ENCODE measurements at places on chromosomes 16 and 17.

DNA sequence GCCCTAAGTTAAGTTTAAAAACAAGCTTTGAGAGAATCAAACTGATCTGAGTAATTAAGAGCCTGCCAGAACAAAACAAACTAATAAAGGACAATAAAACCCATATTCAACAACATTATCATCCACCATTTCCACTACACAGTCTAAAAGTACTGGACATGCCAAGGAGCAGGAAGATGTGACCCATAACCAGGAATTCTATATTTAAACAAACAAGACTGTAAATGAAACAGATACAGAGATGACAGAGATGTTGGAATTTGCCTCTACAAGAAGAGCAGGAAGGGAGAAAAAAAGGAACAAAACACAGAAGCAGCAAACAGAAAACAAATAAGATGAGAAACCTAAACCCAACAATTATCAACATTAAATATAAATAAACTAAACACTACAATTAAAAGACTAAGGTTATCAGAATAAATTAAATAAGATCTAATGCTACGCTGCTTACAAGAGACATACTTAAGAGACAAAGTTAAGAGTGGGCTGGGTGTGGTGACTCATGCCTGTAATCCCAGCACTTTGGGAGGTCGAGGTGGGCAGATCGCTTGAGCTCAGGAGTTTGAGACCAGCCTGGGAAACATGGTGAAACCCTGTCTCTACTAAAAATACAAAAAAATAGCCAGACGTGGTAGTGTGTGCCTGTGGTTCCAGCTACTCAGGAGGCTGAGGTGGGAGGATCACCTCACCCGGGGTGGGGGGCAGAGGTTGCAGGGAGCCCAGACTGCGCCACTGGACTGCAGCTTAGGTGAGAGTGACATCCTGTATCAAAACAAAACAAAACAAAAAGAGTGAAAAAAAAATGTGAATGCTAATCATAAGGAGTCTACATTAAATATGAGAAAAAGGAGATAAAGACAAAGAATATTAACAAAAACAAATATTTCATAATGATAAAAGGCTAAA is 50.6 kb downstream of the CREBBP start:
- no peak for DNase-seq

- no peak for DNase-seq
Observed at GRCh38 chr16:54268340-54268739, 18.2 kb downstream of the IRX3 start.

DNA sequence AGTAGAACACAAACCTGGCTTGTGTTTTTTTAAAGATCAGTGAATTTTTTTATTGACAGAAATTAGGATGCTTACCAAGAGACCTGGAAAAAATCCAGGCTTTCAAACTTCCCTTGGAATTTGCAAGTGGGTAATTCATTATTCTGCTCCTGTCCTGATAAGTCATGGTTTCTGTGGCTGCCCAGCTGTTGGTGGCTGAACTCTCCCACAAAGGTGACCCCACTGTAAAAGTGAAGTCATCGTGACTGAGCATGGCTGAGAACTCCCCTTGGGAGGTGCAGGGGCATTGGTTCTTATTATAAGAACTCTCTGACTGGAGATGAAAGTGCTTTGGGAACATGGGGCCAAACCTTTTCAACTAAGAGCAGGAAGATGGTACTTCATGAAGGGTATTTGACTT is 46.6 kb upstream of the TANC2 start:
- peak; percentile 35 for DNase-seq

GRCh38 chr17:20280051-20280450 is 187.3 kb downstream of the LGALS9B start:
- DNase-seq = no peak

GRCh38 chr16:12740986-12741610 is 62.6 kb downstream of the CPPED1 start:
- no peak for DNase-seq

DNA sequence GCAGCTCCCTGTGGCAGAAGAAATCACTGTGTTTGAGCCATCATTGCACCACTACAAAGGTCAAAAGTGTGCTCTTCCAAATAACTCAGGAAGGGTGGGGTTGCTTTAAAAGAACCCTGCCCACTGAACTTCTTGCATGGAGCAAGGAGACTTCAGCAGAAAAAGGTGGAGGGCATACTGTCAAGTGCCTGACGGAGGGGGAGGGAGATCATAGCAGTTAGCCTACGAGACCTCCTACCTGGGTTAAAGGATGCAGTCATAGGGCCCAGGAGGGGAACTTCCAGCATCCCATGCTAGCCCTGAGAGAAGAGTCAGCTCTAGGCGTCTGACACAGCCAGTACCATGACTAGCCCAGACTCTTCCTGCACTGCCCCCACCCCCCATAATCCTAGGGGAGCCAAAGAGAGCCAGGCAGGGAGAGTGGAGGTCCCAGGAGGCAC is 45.3 kb upstream of the MSI2 start:
- DNase-seq = peak; percentile 31

- DNase-seq = no peak
Observed at GRCh38 chr17:39658760-39659159, 6.4 kb upstream of the TCAP start.

DNA sequence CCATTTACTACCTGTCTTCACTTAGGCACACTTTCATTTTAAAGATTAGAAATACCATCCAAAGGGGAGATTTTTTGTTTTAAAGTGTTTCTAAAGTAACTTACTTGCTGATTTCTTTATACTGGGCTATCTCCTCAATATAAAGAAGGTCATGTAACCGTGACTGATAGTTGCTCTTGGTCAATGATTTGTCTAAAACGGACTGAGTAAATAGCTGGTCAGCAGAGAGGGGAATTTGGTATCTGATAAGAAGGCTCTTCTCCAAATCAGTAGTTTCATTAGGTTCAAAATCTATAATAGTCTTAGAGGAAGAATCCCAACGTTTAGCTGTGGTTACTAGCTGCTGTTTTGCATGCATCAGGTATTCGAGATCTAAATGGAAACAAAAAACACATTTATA is 66.4 kb downstream of the HELZ start:
- DNase-seq = no peak

GRCh38 chr17:44492706-44493272 is 10.4 kb downstream of the GPATCH8 start:
- no peak for DNase-seq

GRCh38 chr16:87384162-87384874 is 742 bp upstream of the FBXO31 start:
- DNase-seq = peak; percentile 84

- no peak for DNase-seq
Observed at GRCh38 chr17:79844869-79845600, 5.8 kb upstream of the CBX4 start.

DNA sequence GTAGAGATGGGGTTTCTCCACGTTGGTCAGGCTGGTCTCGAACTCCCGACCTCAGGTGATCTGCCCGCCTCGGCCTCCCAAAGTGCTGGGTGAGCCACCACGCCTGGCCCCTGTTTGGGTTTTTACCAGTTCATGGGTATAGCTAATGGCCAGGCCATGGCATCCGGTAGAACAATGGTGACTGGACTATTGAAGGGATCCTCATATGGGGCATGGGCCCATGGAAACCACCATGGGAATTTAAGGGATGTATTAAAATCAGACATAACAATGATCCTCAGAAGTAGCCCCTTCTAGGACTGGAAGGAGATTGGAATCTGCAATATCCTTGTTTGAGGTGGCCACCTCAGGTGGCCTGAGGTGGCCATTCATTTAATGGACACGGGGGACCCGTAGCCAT is 17.5 kb upstream of the GUCY2D start:
- no peak for DNase-seq

- DNase-seq = no peak
Observed at GRCh38 chr17:10216213-10216938, 18.0 kb upstream of the GAS7 start.

DNA sequence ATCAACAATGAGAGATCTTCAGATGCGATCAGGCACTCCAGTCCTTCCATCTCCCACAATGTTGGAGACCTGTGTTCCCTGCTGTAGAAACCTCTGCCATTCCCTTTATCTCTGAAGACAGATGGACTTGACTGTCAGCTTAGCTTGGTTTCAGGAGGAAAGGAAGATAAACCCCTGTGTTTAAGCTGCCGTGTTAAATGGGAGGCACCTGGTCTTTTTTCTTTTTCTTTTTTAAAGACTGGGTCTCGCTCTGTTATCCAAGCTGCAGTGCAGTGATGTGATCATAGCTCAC is 63.1 kb downstream of the USP22 start:
- no peak for DNase-seq

- peak; percentile 46 for DNase-seq
Observed at GRCh38 chr17:81558941-81559806, 7.0 kb upstream of the FAAP100 start.

DNA sequence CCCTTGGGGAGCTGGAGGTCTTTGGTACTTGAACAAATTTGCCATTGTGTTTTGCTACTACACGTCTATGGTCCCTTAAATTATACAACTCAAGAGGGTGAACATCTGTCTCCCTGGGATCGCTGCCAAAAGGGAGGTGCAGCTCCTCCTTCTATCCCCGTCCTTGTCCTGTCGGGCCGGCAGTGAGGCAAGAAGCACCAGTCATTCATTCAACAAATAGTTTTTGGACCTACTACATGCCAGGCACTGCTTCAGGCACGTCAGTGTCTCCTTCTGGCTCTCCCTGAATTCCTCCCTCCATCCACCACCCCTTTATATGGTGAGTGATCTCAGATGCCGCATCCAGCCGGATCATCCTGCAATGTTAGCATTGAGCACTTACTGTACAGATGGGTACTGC is 2.2 kb upstream of the RPL38 start:
- peak; percentile 85 for DNase-seq

DNA sequence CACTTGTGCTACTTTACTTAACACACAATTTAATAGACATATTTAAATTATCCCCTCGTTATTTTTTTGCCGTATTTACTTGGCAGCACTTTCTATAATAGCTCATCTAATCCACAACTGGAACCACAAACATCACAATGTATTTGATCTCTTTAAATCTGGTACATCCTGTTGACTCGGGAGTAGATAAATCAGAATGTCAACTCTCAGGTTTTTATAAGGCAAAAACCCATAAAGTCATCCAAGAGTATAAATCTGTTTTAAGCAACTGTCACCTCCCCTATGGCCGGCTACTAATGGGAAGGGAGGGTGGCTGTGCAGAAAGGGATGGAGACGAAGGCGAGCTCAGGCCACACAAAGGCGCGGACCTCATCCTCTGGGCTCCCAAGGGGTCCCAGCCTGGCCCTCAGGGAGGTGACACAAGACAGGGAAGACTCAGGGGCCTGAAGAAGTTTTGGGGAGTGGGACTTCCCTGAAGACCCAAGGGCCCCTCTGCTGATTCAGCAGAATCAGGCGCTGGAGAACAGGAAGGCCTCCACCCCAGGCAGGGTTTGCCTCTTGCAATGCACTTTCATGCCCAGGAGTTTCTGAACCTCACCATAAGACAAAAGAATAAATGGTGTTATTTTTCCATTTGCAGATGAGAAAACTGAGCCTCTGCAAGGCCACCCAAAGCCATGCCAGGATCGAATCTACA is 122.5 kb downstream of the ZNF423 start:
- DNase-seq = no peak

GRCh38 chr17:58120195-58120822 is 27.9 kb upstream of the OR4D1 start:
- peak; percentile 83 for DNase-seq

- no peak for DNase-seq
Observed at GRCh38 chr16:6837722-6838121, 494.9 kb upstream of the RBFOX1 start.

DNA sequence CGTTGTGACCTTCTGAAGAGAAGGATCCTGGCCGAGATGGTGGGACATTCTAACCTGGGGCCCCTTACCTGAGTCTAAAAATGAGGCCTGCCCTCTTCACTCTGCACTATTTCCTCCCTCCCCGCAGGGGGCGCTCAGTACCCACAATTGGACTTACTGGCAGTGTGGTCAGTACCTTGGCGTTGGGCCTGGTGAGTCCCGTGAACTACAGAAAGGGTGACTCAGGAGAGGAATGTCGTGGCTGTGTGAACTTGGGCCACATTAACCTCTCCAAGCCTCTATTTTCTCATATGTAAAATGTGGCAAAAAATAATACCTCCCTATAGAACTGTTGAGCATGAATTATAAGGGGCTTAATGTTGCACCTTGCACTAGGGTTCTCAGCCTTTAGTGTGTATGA is 3.9 kb downstream of the RSAD1 start:
- DNase-seq = peak; percentile 95

DNA sequence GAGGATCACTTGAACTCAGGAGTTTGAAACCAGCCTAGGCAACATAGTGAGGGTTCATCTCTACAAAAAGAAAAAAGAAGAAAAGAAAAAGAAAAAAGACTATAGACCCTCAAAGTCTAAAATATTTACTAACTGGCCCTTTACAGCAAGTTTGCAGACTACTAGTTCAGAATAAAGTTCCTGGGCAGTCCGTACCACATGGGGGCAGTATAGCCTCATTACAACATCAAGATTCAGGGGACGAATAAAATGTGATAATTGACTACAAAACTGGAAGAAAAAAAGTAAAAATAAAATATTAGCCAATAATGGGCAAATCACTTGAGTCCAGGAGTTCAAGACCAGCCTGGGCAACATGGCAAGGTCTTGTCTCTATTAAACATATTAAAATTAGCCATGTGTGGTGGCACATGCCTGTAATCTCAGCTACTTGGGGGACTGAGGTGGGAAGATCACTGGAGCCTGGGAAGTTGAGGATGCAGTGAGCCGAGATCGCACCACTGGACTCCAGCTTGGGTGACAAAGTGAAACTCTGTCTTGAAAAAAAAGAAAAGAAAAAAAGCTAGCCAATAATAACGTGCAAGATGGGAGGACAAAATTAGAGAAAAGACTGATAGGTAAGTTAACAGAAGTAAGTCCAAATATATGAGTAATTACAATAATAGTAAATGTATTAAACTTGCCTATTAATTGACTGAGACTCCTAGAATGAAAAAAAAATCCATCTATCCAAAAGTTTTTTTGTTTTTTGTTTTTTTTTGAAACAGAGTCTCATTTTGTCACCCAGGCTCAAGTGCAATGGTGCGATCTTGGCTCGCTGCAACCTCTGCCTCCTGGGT is 129.4 kb upstream of the SEC14L1 start:
- DNase-seq = peak; percentile 22

GRCh38 chr16:82034981-82035612 is at the start of gene HSD17B2:
TSS of gene HSD17B2 (plus strand) at chr16:82035253. CDS start at chr16:82035425, 172 bp downstream.
- DNase-seq = no peak

Measured in foreskin fibroblast (primary cell).